SJSA1 (cell line): ENCODE measurements at places on chromosomes 7 and 10.

- DNase-seq = no peak
Measured at GRCh38 chr10:77036993-77037734, 600.4 kb downstream of the KCNMA1 start.

DNA sequence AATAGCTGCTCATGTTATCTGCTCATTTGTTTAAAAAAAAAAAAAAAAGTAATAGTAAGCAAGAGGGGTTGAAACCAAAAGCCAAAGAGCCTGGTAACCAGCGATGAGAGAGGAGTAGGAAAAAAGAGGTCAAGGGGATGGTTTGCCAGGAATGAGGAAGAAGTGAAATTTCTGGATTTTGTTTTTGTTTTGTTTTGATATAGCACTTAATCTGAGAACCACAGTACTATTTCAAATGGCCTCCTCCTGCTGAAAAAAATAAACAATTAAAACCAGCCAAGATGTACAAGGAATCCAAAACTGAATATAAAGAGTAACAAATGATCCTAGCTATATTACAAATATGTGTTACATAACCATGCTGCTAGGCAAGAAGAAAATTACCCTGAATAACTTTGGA lies 213.1 kb downstream of the FGFR2 start:
- no peak for DNase-seq

GRCh38 chr10:88386821-88387773 lies 196.0 kb downstream of the RNLS start:
- no peak for DNase-seq

DNA sequence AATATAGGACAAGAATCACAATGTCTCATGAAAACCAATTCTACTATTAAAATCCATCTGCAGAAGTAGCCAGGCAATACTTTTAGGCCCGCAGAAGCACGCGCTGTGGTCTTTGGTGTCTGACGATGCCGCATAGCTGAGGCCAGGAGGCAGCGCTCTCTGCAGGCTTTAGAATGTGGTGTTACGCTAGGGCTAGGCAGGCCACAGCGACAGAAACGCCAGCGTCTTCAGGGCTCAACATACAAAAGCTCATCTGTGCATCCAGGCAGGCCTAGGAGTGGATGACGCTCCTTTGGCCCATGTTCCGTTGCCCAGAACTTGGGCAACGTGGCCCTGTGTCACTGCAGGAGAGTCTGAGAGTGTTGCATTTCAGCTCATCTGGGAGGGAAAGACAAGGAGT lies 601.1 kb upstream of the FOXK1 start:
- DNase-seq = no peak

DNA sequence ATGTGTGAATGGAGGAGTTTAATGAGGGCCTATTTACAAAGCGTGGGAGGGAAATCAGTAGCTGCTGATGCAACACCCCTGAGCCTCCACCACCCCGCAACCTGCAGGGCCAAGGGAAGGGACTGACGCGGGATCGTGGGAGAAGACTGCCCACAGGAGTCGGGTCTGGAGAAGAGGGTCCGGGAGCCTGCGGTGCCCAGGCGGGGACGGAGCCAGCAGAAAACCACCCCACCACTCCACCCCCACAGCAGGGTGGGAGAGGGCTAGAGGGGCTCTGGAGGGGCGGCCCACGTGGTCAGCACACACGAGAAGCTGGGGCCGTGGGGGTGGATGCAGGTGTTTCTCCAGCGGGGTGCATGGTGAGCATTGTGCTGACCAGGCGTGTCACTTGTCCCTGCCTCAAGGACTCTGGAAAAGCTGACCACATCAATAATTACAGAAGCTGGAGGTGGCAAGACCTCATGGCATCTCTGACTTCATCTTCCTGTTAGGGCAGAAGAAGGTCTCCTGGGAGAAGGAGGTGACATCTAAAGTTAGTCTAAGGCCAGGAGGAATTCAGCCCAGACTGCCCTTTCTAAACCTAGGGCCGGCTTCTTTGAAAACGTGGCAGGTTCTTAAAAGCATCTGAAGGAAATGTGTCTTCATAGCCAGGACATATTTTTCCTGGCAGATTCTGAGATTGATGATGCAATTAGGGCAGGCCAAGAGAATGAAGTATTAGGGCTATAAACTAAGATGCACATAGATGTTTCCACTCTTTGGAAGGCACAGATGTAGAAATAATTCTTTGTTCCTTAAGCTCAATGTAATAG lies 150.9 kb downstream of the RGS10 start:
- no peak for DNase-seq

GRCh38 chr10:77673101-77673500 lies 35.5 kb upstream of the KCNMA1 start:
- no peak for DNase-seq
